CD8-positive, alpha-beta memory T cell (primary cell): ENCODE measurements at places on chromosomes 6 and 20. TPM values are rescaled to one million over a fixed set of nuclear protein-coding genes. Genes with fewer than 3 reads are reported as not detected.
A peak's percentile ranks its signal among the peaks of the same experiment; 100 is the strongest.

The TREM2 gene
- polyA plus RNA-seq: not detected

GRCh38 chr6:109239160-109239559, 143.1 kb downstream of the CD164 start:
- no peak for DNase-seq
- no peaks in the 10 kb centered on the region for H3K36me3 ChIP-seq
- H3K27me3 ChIP-seq: no peaks in the 10 kb centered on the region
- no peak overlapping the region for H3K4me3 ChIP-seq
- no peaks in the 10 kb centered on the region for H3K4me1 ChIP-seq

GRCh38 chr6:107956586-107957307, 1.3 kb downstream of the SEC63 start:
- peak overlapping the region; percentile 67 for H3K27ac ChIP-seq
- no peaks in the 10 kb centered on the region for H3K27me3 ChIP-seq
- H3K36me3 ChIP-seq: no peaks in the 10 kb centered on the region
- H3K4me3 ChIP-seq: peak overlapping the region; percentile 84
- peaks cover 23% of the 10 kb centered on the region for H3K4me1 ChIP-seq
- DNase-seq: no peak

GRCh38 chr6:138434925-138435324, 30.9 kb downstream of the HEBP2 start:
- no peaks in the 10 kb centered on the region for H3K4me1 ChIP-seq
- H3K4me3 ChIP-seq: no peak overlapping the region
- no peaks in the 10 kb centered on the region for H3K36me3 ChIP-seq
- no peaks in the 10 kb centered on the region for H3K27me3 ChIP-seq
- H3K27ac ChIP-seq: no peak overlapping the region

DNA sequence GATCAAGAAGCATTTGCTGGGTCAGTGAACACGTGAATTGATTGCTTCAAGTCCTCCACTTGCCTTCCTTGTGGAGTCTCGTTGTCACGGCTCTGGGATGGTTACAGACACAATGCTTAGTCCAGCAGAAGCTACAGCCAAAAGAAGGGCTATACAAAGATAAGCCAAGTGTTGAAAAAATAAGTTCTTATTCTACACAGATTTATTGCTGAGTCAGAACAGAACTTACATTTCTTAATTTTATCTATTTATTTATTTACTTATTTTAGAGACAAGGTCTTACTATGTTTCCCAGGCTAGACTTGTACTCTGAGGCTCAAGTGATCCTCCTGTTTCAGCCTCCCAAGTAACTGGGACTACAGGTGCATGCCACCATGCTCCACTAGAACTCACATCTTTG, 199.0 kb downstream of the MYLK4 start:
- H3K4me3 ChIP-seq: no peak overlapping the region
- peaks cover 3% of the 10 kb centered on the region for H3K27me3 ChIP-seq
- DNase-seq: no peak
- no peaks in the 10 kb centered on the region for H3K36me3 ChIP-seq
- H3K4me1 ChIP-seq: no peaks in the 10 kb centered on the region
